Activated naive CD4-positive, alpha-beta T cell treated with anti-CD3 and anti-CD28 coated beads, Interleukin-2, amount 10 ng/mL, durations not matched to agents 5 hours and 36 hours (primary cell): ENCODE measurements at places on chromosomes 7 and 10. TPM values are rescaled to one million over a fixed set of nuclear protein-coding genes. Genes with fewer than 3 reads are reported as not detected.

ZNF117 gene
- 5.6 TPM for total RNA-seq

NODAL gene
- total RNA-seq: 0.26 TPM

CDK14 gene
- not detected for total RNA-seq

INMT gene
- 1.4 TPM for total RNA-seq

GSDME gene
- 2.9 TPM for total RNA-seq

CALCR gene
- not detected for total RNA-seq

CYP2E1 gene
- total RNA-seq: 0.30 TPM

GPR146 gene
- total RNA-seq: 8.7 TPM

SPDYE16 gene
- 0.53 TPM for total RNA-seq

PON1 gene
- total RNA-seq: not detected

HECW1 gene
- total RNA-seq: not detected

PRPS1L1 gene
- not detected for total RNA-seq

ASB15 gene
- total RNA-seq: not detected

FAM237B gene
- total RNA-seq: not detected

OPALIN gene
- total RNA-seq: not detected

SUN1 gene
- 81.1 TPM for total RNA-seq

LRIT1 gene
- total RNA-seq: not detected

CACNA2D1 gene
- total RNA-seq: not detected

TRIM74 gene
- 2.2 TPM for total RNA-seq

LRRC18 gene
- total RNA-seq: not detected

TUBB8 gene
- total RNA-seq: not detected

FGFBP3 gene
- total RNA-seq: 1.6 TPM

CUEDC2 gene
- 61.6 TPM for total RNA-seq

NACAD gene
- total RNA-seq: not detected

ADCY1 gene
- 0.91 TPM for total RNA-seq

AKR1C4 gene
- not detected for total RNA-seq

PLPP4 gene
- total RNA-seq: not detected

JAKMIP3 gene
- total RNA-seq: 0.45 TPM

TMEM72 gene
- not detected for total RNA-seq

GPR158 gene
- not detected for total RNA-seq

ITGB8 gene
- total RNA-seq: not detected

MPP7 gene
- 24.0 TPM for total RNA-seq

CYP3A7 gene
- total RNA-seq: not detected

AGBL3 gene
- total RNA-seq: 4.1 TPM

SKIDA1 gene
- total RNA-seq: not detected

PARP12 gene
- 76.0 TPM for total RNA-seq

AKR1C8 gene
- 0.91 TPM for total RNA-seq

GRM3 gene
- total RNA-seq: not detected

FAM25C gene
- total RNA-seq: not detected

TMEM178B gene
- 2.6 TPM for total RNA-seq

PFKP gene
- 176 TPM for total RNA-seq

GIMAP7 gene
- 252 TPM for total RNA-seq

ADRB1 gene
- not detected for total RNA-seq

TRIM73 gene
- total RNA-seq: 13.2 TPM

ACSL5 gene
- total RNA-seq: 51.6 TPM

CYP2C19 gene
- not detected for total RNA-seq

RASA4B gene
- total RNA-seq: 14.1 TPM

CDK1 gene
- 99.7 TPM for total RNA-seq

FKBP6 gene
- not detected for total RNA-seq

SPDYE1 gene
- total RNA-seq: not detected

OR2A2 gene
- not detected for total RNA-seq

ZNF511 gene
- 48.9 TPM for total RNA-seq

SUN3 gene
- total RNA-seq: 0.98 TPM

CASP2 gene
- 118 TPM for total RNA-seq

TRIM50 gene
- not detected for total RNA-seq

ASZ1 gene
- not detected for total RNA-seq

ABCC2 gene
- 1.1 TPM for total RNA-seq

OR6V1 gene
- total RNA-seq: not detected

SHTN1 gene
- total RNA-seq: 0.53 TPM

HACD1 gene
- 1.6 TPM for total RNA-seq
